Neural crest cell (in vitro differentiated cells): ENCODE measurements at places on chromosomes 7 and 10.

DNA sequence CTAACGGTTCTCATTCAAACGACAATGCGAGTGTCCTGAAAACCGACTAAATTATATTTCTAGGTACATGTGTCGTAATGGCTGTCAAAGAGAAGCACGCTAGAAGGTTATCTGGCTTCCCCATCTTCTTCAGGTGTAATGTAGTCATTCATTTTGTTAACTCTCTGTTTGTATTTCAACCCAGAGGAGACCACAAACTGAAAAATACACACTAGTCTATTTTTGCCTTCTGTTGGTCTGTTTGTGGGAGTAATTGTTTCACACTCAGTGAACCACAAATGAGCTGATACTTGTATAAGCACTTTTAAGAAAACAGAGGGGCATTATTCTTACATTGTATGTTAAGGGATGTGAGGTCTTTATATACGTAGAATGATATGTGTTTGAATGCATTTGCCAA lies 305.9 kb downstream of the GATA3 start:
- DNase-seq, result no peak

DNA sequence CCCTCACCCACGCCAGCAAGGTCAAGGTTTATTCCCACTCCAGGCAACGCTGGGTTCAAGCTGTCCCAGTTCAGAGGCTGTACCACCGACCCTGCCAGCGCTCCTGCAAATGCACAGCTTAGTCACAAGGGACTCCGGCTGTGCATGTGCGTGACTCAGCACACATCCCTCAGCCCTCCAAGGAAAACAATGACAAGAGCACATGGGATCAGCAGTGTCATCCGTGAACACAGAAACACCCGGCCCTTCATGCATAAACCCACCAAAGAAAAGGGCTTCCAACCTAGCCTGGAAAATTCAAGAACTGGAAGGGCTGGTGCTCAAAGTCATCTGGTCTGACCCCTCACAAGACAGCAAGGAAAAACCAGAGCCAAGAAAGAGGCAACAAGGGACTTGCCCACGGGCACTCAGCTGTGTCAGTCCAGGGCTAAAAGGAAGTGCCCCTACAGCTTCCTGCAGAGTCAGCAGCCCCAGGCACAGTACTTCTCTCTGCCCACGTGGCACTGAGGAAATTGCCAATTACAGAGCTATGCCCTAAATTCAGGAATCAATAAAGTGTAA lies 106.1 kb downstream of the KCNMA1 start:
- no peak for DNase-seq

- DNase-seq, result no peak
Measured at GRCh38 chr10:77074104-77074624, 563.4 kb downstream of the KCNMA1 start.

DNA sequence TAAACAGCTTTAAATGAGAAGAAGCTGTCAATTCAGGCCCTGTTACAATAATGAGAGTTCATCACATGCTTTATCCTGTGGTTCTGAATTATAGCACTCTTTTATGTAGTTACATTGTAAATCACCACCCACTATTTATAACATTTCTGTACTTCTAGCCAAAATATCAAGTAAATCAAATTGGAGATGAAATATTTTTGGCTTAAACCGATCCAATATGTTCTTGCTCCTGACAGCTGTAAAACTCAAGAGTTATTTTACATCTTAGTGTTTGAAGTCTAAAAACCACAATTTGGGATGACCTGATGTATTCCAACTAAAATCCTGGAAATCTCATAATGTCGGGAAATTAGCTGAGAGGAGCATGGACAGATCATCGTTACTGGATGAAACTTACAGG lies 371.2 kb upstream of the LRRN3 start:
- no peak for DNase-seq

DNA sequence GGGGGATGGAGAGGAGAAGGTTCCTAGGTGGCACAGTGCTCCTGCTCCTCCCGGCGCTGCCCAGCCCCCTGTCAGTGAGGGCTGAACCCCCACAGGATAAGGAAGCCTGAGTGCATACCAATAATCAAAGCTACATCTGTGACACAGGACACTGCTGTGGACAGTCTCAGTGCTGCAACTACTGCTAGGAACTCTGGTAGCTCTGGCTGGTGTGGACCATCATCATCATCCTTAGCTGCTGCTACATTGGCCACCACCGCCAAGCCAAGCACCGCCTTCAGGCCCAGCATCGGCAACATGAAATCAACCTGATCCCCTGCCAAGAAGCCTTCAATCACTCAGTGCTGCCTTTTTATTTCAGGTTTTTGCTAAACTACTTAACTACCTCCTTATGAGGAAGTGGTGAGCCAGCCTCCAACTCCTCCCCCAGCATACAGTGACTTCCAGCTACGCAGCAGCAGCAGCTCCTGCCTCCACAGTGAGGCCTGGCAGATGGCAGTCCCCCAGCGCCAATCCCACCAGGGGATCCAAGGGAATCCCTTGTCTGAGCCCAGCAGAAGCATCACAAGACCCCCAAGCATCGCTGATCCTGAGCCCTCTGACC lies 32.1 kb upstream of the SLC26A4 start:
- no peak for DNase-seq

DNA sequence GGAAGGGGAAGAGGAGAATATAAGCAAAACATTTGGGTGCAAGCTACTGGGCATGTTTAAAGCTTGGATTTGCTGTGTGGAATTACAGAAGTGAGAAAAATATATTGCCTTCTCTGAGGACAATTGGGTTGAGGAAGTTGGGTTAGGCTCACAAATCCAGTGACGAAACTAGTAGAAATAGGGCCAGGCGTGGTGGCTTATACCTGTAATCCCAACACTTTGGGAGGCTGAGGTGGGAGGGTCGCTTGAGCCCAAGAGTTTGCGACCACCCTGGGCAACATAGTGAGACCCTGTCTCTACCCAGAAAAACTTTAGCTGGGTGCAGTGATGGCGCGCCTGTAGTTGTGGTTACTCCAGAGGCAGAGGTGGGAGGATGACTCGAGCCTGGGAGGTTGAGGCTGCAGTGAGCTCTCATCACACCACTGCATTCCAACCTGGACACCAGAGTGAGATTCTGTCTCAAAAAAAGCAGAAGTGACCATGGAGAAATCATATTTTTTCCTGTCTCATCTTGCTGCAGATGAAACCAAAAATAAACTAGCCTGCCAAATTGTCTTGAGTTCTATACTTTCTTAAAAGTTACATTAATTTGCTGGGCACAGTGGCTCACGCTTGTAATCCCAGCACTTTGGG lies 22.4 kb downstream of the NRBF2 start:
- no peak for DNase-seq

- DNase-seq, result no peak
Measured at GRCh38 chr10:6953271-6953801, 373.3 kb upstream of the PRKCQ start.

DNA sequence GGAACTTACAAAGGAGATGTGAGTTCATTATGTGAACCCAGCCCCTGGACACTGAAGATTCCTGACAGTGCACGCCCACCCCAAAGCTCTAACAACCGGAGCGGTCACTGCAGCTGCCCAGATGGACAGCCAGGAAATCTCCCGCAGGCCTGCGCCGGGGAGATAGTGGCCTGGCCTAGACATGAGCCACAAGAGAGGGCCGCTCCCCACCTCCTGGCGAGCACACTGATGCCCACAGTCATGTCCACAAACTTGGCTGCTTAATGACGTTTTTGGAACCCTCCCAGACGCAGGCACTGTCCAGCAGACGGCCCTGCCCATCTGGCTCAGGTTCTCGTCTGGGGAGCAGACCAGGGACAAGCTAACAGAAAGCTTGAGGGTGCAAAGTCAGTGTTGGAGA lies 34.2 kb downstream of the TCERG1L start:
- no peak for DNase-seq

DNA sequence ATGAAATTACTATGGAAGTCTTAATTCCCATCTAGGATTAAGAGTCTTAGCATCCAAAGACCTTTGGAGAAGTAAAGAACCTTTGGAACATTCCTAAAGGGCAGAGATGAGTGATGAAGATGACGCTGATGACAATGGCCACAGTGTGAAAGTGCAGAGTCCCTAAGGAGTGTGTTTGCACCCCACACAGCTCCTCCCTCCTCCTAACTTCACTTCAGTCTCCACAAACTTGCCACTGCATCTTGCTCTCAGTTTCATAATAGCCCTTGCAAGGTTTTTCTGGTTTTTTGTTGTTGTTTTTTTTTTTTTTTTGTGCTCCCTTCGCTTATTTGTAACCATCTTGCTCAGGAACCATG lies 117.5 kb upstream of the ANLN start:
- DNase-seq, result no peak

- DNase-seq, result no peak
Measured at GRCh38 chr7:30990673-30991170, 27.0 kb downstream of the GHRHR start.

GRCh38 chr10:1615186-1615954 lies 122.0 kb downstream of the ADARB2 start:
- no peak for DNase-seq
